ENCODE measurements at places on chromosomes 2 and 18.

- DNase-seq = no peak
These were observed 102.6 kb downstream of the MTCL1 start for GRCh38 chr18:8808001-8808400.

DNA sequence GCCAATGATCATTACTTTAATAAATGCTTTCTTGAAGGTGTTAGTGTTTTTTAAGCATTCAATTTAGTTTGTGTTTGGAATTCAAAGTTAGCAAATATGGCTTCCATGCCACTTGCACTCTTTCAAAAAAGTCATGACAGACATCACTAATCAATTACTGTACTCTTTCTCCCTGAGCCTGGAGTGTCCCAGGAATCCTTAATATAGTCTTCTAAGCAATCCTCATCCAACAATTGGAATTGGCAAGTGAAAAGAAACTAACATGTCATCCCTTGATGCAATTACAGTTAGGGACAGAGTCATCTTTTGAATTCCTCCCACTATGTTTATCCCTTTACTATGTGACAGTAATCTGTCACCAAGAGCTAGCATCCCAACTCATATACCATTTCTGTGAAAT is 29.7 kb upstream of the GPR55 start:
- no peak for DNase-seq

DNA sequence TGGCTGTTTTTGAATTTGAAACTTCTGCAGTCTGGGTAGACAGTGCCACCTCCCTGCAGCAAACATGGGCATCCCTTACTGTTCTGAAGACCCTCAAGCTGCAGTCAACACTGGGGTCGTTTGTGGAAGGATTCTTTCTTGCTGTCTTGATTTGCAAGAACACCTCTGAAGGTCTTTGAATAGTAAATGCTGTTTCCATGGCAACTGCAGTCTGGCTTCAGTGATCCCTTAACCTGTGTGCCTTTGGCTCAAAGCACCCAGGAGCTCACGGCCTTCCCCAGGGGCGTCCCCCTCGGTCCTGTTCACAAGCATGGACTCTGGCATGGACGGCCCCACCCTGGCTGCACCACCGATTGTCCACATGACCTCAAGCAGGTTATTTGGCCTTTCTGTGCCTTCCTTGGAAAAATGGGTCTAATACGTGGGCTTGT is 38.3 kb downstream of the LRRFIP1 start:
- DNase-seq = no peak

- DNase-seq = no peak
These were observed 54.6 kb downstream of the INHBB start for GRCh38 chr2:120400551-120400950.
